AG09319 (cell line): ENCODE measurements at places on chromosomes 3 and 15.

- DNase-seq = no peak
Measured at GRCh38 chr15:63715818-63716217, 117.9 kb downstream of the HERC1 start.

DNA sequence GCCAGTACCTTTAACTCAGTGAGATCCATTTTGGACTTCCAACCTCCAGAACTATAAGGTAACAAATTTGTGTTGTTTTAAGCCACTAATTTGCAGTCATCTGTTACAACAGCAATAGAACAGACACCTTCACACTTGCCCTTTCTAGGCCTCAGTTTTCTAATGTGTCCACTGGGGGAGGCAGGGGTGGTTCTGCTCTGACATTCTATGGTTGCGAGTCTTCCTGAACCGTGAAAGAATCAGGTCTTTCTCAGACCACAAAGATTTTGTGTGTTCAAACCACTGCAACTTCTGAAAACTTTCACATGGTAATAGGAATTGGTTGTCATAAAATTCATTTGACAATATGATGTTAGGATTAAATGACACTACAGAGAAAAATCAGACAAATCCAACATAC is 26.8 kb upstream of the CSTA start:
- DNase-seq = no peak

DNA sequence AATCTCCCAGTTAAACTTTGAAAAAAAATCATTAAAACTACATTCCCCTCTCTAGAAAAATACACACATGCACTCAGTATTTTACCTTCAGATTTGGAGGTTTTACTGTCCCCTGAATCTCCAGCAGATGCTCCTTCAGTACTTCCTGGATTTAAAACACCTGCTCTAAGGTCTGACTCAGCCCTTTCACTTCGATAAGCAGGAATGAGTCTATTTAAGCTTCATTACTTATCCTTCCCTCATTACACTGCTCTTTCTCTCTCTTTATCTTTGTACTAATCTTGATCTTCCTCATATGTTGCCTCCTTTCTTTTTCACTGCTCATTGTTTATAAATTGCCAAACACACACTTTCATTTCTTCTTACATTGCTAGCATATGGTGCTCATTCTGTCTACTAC is 443.9 kb downstream of the DIPK2A start:
- DNase-seq = no peak

GRCh38 chr3:6805236-6805635 is 55.7 kb upstream of the GRM7 start:
- DNase-seq = no peak

DNA sequence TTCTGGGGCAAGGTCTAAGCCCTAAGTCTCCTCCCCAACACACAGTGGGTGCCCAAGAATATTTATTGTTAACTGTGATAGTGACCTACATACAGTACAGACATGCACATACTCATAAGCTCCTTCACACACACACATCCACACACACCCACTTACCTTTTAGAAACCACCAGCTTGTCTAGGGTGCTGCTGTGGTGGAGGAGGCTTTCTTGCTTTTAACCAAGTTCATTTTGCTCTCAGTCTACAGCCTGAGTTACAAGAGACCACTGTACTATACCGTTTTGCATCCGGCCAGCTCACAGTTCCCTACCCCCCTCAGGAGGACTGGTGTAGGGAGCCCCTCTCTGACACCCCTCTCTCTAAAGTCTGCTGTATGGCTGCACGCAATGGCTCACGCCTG is 16.7 kb downstream of the DAPK2 start:
- no peak for DNase-seq

GRCh38 chr15:72614810-72615532 is 39.5 kb upstream of the GOLGA6B start:
- no peak for DNase-seq

DNA sequence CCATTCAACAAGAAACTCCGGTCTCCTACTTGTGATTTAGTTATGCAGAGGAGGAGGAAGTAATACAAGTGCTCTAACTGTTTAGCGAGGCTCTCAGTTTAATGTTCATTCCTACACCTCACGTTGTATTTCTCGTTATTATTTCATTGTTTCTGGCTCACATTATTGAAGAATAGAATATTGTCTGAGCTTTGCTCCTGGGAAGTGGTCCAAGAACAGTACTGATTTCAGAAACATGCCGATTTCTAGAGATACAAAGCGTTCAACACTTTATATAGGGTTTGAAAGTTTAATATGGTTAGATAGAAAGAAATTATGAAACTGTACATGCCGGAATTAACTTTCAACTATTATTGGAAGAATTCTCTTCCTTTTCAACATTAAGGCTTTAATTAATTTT is 1145.5 kb downstream of the TBL1XR1 start:
- no peak for DNase-seq

- DNase-seq = no peak
Measured at GRCh38 chr3:188404701-188405100, 250.7 kb downstream of the LPP start.

DNA sequence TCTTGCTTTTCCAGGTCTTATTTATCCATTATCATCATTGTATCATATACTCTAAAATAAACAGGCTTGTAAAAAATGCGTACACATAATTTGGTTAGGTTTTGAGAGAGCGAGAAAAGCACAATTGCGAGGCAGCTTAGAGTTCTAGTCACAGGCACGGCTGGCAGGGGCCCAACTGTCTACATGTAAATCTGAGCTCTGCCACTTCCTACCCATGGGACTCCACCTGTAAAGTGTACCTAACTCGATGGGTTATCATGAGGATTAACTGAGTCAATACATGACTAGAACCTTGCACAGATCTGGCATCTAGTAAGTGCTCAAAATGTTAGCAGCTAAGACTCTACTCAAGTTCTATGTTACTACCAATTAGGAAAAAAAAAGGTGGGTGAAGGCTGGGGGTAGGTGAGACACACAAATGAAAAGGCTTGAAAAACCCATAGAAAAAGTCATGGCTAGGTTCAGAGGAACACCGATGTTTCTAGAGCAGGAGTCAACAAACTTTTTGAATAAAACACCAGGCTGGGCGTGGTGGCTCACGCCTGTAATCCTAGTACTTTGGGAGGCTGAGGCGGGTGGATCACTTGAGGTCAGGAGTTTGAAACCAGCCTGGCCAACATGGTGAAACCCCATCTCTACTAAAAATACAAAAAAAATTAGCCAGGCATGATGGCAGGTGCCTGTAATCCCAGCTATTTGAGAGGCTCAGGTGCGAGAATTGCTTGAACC is 36.2 kb downstream of the GLB1 start:
- DNase-seq = no peak

DNA sequence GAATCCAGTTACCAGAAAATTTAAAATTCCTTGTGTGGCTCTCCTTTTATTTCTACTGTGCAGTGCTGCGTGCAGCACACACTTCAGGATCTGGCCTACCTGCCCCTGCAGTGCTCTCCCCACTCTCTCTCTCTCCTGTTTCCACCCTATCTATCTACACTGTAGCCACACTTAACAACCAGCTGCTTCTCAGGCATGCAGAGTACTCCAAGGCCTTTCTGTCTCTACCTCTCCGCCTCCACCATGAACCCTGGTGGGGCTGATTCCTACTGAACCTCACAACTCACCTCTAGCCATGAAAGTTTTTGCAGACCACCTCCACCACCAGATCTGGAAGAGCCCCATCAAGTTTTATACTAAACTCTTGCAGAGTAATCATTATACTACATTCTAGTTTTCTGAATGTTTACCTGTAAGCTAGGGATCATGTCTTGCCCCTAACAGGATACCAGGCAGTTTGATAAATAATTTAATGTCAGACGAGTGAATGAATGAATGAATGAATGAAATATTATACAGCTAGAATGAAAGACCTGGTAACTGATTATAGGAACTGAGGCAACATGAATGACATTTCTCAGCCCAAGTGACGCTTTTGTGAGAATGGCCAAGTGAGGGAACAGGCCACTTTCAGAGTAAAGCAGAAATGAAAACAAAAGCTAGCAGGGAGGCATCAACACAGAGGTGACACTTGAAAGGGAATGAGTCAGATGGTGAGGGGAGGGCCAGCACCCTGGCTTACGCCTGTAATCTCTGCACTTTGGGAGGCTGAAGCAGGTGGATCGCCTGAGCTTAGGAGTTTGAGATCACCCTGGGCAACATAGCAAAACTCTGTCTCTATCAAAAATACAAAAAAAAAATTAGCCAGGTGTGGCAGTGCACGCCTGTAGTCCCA is 363.5 kb downstream of the FOXP1 start:
- no peak for DNase-seq

- DNase-seq = no peak
Measured at GRCh38 chr3:100865442-100865841, 127.8 kb downstream of the ABI3BP start.

DNA sequence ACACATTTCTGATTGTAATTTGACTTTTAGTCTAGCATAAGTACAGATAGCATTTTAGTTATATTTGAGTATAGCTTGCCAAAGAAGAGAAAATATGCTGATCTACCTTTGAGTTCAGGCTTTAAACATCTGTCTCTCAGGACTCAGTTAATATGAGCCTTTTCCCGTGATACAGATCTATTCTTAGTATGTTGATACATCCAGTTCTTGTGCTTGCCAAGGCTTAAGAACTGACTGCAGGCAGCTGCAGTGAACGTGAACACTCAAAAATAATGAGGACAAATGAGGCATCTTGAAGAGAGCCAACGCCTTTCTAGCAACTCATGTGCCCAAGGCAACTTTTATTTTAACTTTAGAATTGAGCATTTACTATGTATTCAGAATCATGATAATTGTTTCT is 325.5 kb downstream of the SI start:
- DNase-seq = no peak

DNA sequence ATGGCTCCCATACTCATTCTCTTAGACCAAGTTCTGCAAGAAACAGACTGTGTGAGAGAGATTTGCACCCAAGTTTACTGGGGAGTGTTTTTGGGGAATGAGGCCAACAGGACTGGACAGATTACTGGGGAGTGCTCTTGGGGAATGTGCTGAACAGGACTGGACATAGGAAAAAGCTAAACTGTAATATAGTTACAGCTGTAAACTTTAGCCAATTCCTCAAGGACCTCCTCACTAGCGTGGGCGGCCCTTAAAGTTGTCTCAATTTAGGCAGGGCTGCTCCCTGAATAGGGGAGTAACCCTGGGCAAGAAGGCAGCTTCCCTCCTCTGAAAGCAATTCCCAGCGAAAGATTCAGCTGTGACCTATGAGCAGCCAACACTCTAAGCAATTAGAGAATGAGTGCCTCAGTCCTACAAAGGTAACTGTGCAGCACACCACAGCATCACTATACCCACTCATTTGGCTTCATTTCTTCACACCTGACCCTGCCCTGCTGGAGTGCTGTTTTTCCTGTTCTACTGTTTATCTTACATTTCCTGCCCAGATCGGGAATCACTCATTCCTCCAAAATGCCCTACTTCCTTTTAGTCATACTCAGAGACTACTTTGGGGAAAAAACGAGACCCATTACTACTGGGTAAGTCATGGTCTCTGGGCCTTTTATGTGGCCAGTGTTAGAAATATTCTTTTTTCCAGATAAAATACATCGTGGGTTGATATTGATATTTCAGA is 41.3 kb upstream of the TRIM42 start:
- DNase-seq = no peak

- DNase-seq = peak; percentile 35
Measured at GRCh38 chr15:100740138-100740537, 137.7 kb downstream of the ASB7 start.

DNA sequence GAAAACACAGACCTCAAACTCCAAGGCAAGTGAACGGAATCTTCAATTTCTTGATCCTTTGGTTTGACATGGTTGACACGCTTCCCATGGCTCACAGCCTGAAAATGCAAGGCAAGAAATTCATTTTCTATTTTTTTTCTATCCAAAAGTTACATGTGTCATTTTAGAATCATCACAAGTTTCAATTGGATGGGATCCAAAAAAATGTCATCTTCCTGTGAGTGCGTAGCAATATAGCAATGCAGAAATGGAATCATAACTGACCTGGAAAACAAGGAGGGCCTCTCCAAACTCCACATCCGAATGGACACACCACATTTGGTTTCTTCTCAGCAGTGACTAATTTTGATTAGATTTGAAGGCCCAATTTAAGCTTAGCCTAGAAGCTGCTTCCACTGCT is 175.8 kb upstream of the ATP11B start:
- DNase-seq = no peak

DNA sequence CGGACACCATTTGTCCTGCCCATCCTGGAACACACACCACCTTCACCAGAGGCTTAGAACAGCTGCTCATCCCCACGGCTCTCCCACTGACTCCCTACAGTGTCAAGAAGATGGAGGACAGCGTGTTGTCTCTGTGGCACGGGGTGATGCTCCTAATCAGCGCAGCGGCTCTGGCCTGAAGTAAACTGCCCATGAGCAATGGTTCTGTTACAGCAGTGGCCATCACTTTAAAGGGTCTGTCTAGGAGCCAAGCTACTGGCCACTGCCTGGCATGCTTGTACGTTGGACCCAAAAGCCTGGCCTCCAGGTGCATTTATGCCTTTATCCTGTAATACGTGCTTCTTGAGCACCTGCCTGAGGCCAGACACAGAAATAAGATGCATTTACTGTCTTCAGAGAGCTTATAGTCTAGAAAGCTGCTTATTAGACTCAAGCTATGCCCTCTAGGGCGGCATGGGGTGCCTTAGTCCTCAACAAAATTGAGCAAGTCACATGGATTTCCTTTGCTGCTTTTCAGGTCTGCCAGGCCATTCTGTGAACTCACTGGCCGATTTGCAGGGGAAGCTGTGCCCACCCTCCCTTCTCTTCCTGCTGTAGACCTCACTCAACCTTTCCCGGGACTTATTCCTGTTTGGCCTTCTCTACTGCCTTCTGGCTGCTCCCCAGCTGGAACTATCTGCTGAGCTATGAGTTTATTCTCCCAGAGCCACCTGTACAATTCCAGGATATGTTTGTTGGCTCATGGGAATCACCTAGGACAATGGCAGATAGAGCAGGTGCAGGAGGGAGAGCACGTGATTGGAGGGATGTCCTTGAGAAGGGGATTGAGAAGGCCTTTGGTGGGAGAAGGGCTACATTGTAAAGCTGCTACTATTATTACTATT is 51.9 kb downstream of the STARD5 start:
- DNase-seq = no peak

DNA sequence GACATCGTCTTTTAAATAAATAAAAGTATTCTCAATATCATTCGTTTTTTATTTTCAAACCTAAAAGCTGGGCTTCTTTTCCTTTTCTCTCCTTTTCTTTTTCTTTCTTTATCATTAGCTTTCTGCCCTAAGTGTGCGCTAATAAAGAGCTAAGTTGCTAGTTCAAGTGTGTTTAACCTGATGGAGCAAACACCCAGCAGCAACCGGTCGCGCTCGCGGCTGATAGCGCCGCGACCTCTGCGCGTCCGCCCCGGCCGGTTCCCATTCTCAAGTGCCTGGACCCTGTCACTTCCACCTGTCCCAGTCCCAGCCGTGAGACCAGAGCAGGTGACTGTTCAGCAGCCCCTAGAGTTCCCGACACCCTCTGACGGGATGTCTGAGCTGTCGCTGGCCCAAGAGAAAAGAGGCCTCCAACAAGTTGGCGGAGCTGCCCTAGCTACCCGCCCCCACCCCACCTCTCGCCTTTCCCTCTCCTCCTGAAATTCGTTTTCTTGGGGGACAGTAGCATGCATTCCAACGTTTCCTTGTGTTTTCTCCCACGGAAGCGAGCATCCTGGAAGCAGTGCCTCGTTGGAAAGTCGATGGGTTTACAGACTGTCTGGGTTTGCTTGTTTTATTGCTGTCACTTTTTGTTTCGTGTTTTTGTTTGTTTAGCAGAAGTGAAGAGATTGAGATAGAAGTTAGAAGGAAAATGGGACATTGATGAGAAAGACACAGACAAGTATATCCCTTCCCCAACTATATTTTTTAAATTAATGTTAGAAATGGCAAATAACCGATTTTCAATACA is 3.1 kb upstream of the MECOM start:
- DNase-seq = no peak
